OCI-LY7 (cell line): ENCODE measurements at places on chromosomes 2 and 18.

- no peak for DNase-seq
Measured at GRCh38 chr2:182667315-182667695, 48.8 kb upstream of the DNAJC10 start.

DNA sequence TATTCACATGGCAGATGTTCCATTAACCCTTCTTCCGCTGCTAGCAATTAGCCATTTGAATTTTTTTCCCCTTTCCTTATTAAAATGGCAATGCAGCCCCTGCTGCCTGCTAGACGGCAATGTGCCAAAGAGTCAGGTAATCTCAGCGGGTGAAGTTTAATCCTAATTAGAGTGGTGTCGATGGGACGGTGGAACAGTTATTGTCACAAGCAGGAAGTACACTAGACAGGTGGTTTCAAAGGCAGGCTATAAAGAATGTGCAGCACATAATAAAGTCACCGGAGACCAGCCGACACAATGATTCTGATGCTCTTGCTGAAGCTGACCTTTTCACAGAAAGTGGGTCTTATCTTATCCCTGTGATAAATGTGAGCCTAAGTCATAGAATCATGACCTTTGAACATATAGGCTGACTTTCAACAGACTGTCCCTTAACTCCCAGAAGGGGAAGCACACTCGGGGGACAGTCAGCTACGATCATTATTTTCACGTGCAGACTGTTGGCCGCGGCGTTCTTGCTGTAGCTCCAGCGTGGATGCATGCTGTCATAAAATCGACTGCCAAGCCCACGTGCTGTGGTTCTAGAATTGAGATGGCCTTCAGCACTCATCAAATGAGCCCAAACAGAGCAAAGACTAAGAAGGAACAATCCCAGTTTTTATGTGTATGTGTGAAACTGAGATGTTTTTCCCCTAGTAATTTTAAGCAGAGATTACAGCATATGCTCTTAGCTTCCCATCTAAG lies 926.2 kb upstream of the SOX11 start:
- DNase-seq, result no peak

- no peak for DNase-seq
Measured at GRCh38 chr2:20680744-20681375, 13.9 kb downstream of the GDF7 start.

- peak; percentile 33 for DNase-seq
Measured at GRCh38 chr2:164757934-164758695, 83.5 kb downstream of the COBLL1 start.

- DNase-seq, result no peak
Measured at GRCh38 chr2:179749210-179749609, 112.2 kb downstream of the ZNF385B start.

- no peak for DNase-seq
Measured at GRCh38 chr2:64276417-64277095, 132.3 kb upstream of the PELI1 start.

GRCh38 chr2:55154525-55155030 lies 77.5 kb downstream of the CLHC1 start:
- no peak for DNase-seq
